ENCODE measurements at places on chromosomes 11 and 22. TPM values are rescaled to one million over a fixed set of nuclear protein-coding genes. Genes with fewer than 3 reads are reported as not detected.

The XBP1 gene
- total RNA-seq, result 597 TPM

DNA sequence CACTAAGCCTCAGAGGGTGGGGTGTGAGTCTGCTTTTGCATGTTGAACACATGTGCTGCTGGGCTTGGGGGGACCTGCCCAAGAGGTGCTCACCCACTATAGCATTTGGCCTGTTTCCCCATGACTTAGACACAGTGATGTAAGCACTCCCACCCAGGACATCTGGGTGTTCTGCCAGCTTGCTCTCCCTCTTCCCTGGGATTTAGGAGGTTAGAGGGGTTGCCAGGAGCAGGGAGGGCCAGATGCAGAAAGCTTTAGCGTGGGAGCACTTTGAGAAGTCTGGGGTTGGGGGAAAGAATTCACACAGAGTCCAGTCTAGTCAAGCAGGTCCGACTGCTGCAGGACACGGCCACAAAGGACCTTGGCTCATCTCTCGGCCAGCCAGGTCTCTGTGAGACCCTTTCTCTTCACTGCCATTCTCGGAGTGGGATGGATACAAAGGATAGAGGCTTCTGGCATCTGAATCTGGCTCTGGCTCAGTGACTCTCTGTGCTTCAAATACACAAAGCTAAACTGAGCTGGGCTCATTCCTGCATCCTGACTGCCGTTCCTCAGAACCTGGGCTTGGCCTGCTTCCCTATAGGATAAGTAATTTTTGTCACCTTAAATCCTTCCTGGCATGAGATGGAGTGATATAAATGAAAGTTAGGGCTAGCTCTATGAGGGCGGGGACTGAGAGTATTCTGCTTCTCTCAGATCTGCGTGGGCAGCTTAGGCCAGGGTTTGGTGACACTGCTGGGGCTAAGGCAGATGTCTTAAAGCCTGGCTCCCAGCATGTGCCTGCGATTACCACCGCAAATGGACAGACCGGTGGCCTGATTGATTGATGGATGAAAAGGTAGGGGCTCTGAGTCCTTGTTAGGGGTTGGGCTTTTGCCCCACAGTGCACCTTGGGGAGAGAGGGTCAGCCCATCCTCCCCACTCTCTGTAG lies 14.5 kb downstream of the USP2 start:
- DNase-seq, result no peak

The C11orf16 gene
- not detected for total RNA-seq

- no peak for DNase-seq
These were observed 54.6 kb downstream of the CHRDL2 start for GRCh38 chr11:74676596-74676995.

- no peak for DNase-seq
These were observed 3.2 kb downstream of the FUT4 start for GRCh38 chr11:94546886-94547285.

GRCh38 chr11:92296138-92296515 lies 71.5 kb downstream of the FAT3 start:
- no peak for DNase-seq

- DNase-seq, result no peak
These were observed 30.6 kb downstream of the GDPD4 start for GRCh38 chr11:77270921-77271320.

The OR52M1 gene
- total RNA-seq, result not detected

The IFITM10 gene
- 8.5 TPM for total RNA-seq

DNA sequence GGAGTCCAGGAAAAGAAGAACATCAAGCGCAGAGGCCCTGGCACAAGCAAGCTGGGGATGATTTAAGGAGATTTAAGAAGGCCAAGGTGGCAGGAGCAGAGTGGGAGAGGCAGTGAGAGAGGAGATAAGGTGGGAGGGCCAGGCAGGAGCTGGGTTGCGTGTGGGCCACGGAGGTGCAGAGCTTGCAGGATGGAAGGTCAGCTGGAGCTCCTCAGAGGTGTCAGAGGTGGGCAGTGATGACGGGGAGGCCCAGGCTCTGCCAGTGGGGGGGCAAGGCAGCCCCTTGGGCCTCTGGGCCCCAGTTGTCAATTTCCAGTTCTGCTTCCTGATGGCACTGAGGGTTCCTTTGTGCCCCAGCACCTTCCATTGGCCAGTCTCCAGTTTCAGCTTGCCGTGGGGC lies 6.5 kb downstream of the FRMD8 start:
- no peak for DNase-seq

GRCh38 chr11:80860632-80861031 lies 1419.8 kb upstream of the TENM4 start:
- no peak for DNase-seq

DNA sequence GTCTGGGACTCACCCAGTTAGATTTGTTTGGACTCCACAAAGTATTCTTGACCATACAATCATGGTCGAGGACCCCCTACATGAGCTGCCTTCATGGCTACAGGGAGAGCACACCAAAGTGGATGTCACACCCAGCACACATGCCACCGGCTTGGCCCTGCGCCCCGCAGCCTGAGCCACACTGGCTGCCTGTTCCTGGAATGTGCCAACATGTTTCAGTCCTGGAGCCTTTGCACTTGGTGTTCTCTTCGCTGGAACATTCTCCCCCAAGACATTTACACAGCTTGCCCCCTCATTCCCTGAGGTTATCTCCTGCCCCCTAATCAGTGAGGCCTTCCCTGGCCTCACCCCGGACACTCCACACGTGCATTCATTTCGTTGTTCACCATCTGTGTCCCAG lies 46.0 kb downstream of the PPARA start:
- no peak for DNase-seq

DNA sequence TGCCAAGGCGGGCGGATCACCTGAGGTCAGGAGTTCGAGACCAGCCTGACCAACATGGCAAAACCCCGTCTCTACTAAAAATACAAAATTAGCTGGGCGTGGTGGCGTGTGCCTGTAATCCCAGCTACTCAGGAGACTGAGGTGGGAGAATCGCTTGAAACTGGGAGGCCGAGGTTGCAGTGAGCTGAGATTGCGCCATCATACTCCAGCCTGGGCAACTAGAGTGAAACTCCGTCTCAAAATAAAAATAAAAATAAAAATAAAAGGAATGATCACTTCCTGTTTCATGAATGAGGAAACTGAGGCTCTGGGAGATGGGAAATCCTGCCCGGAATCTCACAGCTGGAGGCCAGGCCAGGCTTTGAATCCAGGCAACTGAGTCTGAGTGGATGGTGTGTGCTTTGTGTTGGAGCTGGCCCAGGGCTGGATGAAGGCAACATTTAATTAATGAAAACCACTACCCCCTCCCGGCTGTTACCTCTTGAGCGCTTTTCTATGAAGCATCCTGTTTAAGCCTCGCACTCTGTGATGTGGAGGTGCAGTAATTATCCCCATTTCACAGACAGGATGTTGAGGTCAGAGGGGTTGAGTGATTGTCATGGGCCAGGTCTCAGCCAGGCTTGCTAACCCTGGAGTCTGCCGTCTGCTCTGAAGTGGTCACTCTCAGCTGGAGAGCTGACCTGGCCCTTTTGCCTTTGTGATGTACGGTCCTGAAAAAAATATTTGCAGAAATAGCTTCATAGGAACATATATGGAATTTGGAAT lies 27.8 kb downstream of the LRP5 start:
- DNase-seq, result no peak

The SMPD1 gene
- 15.4 TPM for total RNA-seq

- DNase-seq, result no peak
These were observed 317.4 kb downstream of the C11orf87 start for GRCh38 chr11:109739379-109739778.

The C2CD2L gene
- 6.1 TPM for total RNA-seq

- no peak for DNase-seq
These were observed 62.1 kb upstream of the SESN3 start for GRCh38 chr11:95293116-95293515.

The KCNK4 gene
- not detected for total RNA-seq
